ENCODE measurements at places on chromosomes 2 and 18. TPM values are rescaled to one million over a fixed set of nuclear protein-coding genes. Genes with fewer than 3 reads are reported as not detected.

The TCF23 gene
- total RNA-seq = not detected

The VSNL1 gene
- not detected for total RNA-seq

The ATOH8 gene
- 0.40 TPM for total RNA-seq

The FARSB gene
- 25.8 TPM for total RNA-seq

The GALR1 gene
- total RNA-seq = not detected

The DLX2 gene
- 0.12 TPM for total RNA-seq

The CD8A gene
- total RNA-seq = 686 TPM

The RAMP1 gene
- total RNA-seq = 0.64 TPM

The BMP10 gene
- not detected for total RNA-seq

The DQX1 gene
- total RNA-seq = 0.94 TPM

The THSD7B gene
- total RNA-seq = not detected

The IL1RL2 gene
- not detected for total RNA-seq

The FOXI3 gene
- total RNA-seq = not detected

The SPATA3 gene
- 0.44 TPM for total RNA-seq

The MCFD2 gene
- total RNA-seq = 30.5 TPM

The DUSP11 gene
- total RNA-seq = 23.9 TPM

The CRYGC gene
- total RNA-seq = not detected

The TTLL4 gene
- 40.4 TPM for total RNA-seq

The SF3B6 gene
- 85.4 TPM for total RNA-seq

The MEP1B gene
- total RNA-seq = 0.20 TPM

The GLI2 gene
- total RNA-seq = 0.28 TPM

The SH2D6 gene
- 0.52 TPM for total RNA-seq

The RAB27B gene
- total RNA-seq = 0.66 TPM

The OBSL1 gene
- total RNA-seq = not detected

The ACTG2 gene
- total RNA-seq = not detected

The FAM228A gene
- not detected for total RNA-seq

The MC5R gene
- 0.12 TPM for total RNA-seq

The ST8SIA5 gene
- 0.23 TPM for total RNA-seq

The CIB4 gene
- not detected for total RNA-seq

All from activated CD8-positive, alpha-beta memory T cell treated with anti-CD3 and anti-CD28 coated beads, Interleukin-2, amount 10 ng/mL, durations not matched to agents 7 days and 5 days (primary cell).